Fibroblast of mammary gland (primary cell): ENCODE measurements at places on chromosomes 4 and X.
A peak's percentile ranks its signal among the peaks of the same experiment; 100 is the strongest.

DNA sequence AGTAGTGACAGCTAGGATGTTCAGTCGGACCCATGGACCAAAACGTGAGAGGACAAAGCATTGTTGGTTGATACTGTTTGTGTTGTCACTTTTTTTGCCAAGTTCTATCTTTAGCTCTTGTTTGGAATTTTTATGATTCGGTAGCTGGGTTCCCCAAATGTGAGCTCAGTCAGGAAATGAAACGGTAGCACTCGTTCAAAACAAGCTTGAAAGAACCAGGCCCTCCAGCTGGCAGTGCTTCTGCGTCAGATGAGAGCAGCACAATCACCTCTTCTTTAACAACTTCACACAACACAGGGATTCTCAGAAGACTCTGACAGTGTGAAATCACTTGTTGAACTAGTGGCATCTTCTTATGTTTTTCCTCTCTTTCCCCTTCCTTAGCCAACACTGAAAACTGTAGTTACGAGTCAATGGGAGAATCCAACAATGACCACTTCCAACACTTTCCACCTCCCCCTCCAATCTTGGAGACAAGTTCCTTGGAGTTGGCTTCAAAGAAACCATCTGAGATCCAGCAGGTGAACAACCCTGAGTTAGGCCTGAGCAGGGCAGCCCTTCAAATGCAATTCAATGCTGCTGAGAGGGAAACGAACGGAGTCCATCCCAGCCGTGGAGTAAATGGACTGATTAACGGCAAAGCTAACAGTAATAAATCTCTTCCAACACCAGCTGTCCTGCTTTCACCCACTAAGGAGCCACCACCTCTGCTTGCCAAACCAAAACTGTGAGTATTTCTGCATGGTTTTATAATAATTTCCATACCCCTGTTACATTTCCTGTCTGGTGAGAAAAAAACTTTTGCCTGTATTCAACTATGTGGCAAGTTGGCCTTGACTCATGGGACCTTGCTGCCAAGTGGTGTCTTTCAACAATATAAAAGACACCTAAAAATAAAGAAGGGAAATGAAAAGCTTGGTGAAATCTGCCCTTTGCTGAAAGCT lies 214.6 kb downstream of the PALLD start:
- peak; percentile 82 for DNase-seq

GRCh38 chrX:56728752-56729151 lies 291 bp upstream of the NBDY start:
- peak; percentile 16 for DNase-seq

DNA sequence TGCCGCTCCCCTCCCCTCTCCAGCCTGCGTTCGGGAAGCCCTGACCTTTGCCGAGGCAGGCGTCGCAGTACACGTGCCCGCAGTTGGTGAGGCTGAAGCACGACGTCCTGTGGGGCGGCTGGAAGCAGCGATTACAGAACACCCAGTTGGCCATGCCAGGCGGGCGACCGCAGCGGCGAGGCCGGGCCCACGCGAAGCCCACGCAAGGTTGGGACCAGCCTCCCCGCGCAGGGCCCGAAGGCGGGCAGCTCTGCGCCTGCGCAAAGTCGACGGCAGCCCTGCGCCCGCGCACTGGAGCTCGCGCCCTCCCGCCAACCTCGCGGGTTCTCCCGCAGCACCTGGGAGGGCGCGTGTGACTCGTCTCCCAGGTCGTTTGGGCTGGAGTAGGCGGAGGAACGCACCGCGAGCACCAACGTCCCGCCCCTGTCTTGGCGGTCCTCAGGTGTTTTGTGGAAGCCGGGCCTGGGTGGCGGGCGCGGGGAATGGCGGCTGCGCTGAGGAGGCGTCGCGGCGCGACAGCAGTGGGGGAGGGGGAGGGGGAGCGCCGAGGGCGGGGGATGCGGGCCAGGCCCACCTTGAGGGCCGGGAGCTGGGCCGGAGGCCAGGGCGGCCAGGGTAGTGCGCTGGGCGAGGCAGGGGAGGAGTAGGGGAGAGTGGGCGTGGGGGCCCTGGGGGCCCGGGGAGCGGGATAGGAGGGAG lies at the start of gene RNF212:
Gene RNF212 (minus strand): TSS at position 254 of the 699 bp plus-strand sequence. CDS start 100 bp downstream, at position 154.
- DNase-seq = peak; percentile 9

GRCh38 chr4:177161781-177162180 lies 147.9 kb upstream of the NEIL3 start:
- DNase-seq = no peak

GRCh38 chrX:129759576-129760061 lies 20.1 kb upstream of the SASH3 start:
- DNase-seq = peak; percentile 84

- no peak for DNase-seq
Observed at GRCh38 chr4:135177321-135177720, 975.7 kb upstream of the PABPC4L start.

GRCh38 chr4:77471821-77472495 lies 133.7 kb upstream of the CXCL13 start:
- no peak for DNase-seq

GRCh38 chrX:100477958-100478357 lies 67.9 kb upstream of the PCDH19 start:
- DNase-seq = no peak

DNA sequence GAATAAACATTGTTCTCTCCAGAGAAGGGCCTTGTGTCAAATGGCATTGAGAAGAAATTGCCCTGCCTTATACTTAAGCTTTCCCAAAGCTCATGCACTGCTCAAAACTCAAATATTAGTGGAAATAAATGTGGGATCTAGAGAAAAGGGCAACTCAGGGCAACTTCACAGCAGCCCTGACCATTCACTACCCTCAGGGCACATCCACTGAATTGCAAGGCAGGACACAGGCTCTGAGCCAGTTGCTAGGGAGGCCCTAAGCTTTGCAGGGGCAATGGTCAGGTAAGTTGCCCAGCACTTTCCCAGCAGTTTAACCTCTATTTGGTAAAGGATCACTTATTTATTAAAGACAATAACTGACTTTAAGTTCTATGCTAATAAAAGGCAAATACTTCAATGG lies 255.3 kb upstream of the TEX13A start:
- no peak for DNase-seq

DNA sequence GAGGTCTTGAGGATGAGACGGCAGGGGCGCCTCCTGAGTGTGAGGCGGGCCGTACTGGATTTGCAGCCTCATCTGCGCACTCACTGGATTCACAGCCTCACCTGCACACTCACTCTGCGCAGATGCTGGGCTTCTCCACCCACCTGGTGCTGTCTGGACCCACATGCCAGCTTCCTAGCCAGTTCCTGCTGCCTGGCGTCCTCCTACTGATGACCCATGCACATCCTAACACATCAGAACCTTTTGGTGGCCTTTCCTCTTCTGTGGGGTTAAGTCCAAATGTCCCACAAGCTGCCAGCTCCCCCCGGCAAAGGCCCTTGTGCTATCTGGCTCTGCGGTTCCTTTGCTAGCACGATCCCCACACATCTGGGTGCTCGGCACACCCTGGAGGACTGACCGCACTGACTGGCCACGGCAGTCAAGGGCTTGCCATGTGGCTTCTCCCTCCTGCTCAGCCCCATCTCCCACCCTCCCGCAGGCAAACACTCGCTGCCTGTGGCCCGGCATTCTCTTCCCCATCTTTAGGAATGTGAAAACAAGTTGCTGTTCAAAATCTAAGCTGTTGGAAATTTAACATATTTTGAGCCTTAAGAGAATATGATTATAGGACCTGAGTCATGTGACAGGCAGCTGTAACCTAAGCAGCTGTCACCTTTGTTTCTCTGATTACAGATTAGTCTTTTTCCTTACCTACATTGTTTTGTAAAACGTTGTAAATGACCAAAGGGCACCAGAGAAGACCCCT lies 39.4 kb upstream of the AFAP1 start:
- no peak for DNase-seq

- DNase-seq = no peak
Observed at GRCh38 chr4:1975391-1975801, 33.4 kb downstream of the NELFA start.

GRCh38 chr4:55906989-55907388 lies 41.8 kb upstream of the CEP135 start:
- DNase-seq = peak; percentile 46

DNA sequence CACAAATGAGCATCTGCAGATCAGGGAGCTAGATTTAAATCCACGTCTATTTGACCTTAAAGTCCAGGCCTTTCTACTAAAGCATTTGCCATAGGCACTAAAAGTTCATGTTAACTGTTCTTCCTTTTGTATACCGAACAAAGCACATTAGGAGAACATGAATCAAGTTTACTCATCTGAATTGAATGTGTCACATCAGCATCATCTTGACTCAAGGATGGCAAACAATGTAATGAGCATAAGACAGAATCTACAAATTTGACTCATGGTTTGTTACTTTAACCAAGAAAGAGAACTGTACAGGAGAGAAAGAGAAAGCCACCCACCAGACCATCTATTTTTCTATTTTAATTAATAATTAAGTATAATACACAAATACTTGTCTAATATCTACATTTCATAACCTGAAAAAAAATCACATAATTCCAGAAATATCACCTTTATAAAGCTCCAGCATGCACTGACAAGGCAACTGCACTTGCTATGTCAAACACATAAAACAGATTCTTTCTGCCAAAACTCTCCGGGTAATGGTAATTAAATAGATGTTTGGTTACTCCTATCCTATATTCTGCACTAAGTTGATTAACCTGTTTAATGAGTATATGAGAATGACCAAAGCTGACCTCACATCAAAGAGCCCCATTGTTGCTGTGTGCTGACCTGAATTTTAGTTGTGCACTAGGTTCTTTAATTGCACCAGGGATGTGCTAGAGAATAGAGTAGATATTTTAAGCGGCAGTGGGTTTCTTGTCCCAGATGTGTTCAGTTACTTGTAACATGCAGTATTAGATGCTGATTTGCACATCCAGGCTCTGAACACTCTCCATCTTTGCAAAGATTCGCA lies 42.5 kb upstream of the LEF1 start:
- DNase-seq = peak; percentile 40

DNA sequence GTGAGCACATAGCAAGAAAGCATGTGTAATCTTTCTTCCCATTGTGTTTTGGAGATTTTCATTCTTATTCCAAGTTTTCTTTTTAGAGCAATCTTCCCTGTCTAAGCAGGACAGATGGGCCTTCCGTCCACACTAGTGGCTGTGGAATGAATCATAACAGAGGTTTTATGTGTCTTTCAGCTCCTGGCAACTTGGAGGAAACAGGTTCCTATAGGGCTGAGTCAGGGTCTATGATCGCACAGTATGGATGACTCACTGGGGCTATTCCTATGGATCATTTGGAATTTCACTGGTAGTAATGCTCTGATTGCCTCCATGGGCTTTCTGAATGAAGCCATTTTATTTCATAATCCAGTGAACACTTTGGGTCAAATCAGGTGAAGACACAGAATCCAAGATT lies 51.8 kb upstream of the CBLL2 start:
- DNase-seq = peak; percentile 72

DNA sequence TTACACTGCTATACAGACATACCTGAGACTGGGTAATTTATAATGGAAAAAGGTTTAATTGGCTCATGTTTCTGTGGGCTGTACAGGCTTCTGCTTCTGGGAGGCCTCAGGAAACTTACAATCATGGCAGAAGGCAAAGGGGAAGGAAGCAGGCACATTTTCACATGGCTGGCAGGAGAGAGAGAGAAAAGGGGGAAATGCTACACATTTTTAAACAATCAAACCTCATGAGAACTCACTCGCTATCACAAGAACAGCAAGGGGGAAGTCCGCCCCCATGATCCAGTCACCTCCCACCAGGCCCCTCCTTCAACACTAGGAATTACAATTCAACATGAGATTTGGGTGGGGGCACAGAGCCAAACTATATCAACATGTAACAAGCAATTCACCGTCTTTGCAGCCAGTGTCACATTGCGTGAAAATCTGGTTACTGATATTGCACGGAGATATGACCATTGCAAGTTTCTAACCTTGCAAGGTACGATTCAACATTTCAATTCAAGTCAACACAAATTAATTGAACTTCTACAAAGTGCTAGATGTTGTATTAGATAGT lies 61.7 kb upstream of the RELL1 start:
- no peak for DNase-seq

- no peak for DNase-seq
Observed at GRCh38 chrX:44480591-44480990, 62.1 kb downstream of the FUNDC1 start.

DNA sequence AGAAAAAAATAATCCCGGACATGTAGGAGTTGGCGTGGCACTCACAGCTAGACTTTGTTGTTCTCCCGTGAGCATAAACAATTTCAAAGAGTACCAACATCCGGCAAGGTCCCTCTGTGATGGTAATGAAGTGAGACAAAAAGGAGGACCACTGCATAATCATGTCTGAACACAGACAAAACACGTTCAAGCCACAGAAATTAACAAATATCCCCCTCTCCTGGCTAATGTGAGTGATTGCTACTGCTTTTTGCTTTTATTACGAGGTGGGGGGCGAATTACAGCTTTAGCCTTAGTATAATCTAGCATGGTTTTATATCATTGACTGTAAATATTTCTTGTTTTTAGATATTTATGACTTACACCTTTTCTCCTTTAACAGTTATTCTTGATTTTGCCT lies 118.5 kb downstream of the PLS3 start:
- DNase-seq = peak; percentile 46

DNA sequence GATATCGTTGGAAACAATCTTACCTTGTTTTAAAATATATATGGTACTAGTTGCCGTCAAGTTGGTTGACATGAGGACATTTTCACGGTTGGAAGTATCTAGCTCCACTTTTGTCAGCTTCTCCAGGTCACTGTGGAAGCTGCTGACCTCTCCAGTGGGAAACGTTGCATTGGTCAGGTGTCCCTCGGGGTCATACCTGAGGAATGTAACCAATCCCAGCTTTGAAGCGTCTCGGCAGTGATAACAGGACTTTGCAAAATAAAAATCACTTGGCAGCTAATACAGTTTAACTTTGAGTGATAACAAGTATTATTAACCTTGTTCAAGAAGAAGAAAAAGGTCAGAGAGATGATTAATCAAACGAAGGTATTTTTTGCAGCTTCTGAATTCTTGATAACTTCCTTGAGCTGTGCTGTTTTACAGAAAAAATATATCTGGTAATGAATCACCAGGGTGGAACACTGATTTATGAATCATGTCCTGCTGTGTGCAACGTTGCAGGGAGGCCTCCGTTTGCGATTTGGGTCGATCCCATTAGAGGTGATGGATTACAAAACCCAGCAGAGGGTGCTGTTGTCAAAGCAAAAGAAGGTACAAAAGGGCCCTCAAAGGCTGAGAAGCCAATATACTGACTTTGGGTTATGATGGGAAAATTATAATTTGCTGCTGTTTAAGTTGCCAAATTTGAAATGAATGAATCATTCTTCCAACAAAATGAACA lies 60.1 kb downstream of the SH2D1A start:
- peak; percentile 78 for DNase-seq

DNA sequence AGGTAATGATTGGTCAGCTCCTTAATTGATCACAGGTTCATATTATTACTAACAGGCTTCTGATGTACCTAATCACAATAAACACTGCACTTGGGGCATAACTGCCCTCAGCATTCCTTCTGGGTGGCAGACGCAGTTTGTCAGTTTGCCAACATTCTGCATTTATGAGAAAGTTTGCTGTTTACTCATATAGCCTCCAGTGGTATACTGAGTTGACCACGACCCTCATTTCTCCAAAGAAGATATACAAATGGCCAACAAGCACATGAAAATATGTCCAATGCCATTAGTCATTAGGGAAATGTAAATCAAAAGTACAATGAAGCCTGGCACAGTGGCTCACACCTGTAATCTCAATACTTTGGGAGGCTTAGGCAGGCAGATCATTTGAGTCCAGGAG lies 26.3 kb downstream of the EFHC2 start:
- DNase-seq = no peak

GRCh38 chr4:25879991-25880651 lies 17.3 kb upstream of the SEL1L3 start:
- peak; percentile 68 for DNase-seq
